ENCODE measurements at places on chromosomes 2 and 18.

- DNase-seq: no peak
Measured at GRCh38 chr2:240991378-240992263, 6.8 kb upstream of the SNED1 start.

GRCh38 chr18:47968721-47969120, 38.3 kb upstream of the SMAD2 start:
- no peak for DNase-seq

DNA sequence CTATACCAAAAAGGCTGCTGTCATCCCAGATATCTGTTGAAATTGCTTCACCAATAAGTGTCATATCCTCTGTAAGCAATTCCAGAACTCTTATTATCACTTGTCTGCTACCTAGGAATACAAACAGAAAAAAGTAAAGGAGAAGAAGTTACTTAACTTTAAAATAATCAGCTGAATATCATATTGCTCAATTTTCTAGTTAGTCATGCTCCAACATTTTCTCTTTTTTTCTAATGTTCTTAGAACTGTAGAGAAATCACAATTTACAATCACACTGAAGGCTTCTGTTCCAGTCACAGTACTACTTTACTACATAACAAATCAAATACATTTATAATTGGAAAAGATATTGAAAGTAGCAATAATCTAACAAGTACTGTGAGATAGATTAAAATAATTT, 17.4 kb downstream of the RTTN start:
- DNase-seq: no peak

DNA sequence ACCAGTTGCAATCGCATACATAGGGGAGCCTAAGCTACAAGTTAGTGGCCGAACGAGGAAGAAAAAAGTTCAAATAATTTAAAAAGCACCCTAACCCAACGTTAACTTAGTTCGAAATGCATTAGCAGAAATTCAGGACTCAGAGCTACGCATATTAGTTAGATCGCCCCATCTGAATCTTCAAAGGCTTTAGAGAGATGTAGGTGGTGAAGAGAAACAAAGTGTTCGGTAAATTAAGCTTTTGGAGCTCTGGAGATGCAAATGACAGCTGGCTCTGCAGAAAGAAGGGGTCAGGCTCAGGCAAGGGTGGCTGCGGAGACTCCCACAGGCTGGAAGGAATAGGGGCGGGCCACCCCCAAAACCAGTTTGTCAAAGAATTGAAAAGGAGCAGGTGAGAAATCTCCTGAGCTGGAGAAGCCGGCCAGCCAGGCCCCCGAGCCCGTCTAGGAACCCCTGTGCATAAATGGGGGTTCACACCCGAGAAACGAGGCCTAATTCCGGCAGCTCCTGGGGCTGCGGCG, 621 bp downstream of the TXNL1 start:
- DNase-seq: no peak

GRCh38 chr2:40844353-40845277, 392.7 kb upstream of the SLC8A1 start:
- DNase-seq: no peak

- no peak for DNase-seq
Measured at GRCh38 chr2:149679286-149679685, 91.7 kb upstream of the MMADHC start.

- DNase-seq: no peak
Measured at GRCh38 chr2:169478745-169479256, 493 bp upstream of the BBS5 start.

GRCh38 chr18:43589611-43590151, 312.4 kb upstream of the SYT4 start:
- no peak for DNase-seq

GRCh38 chr2:138219961-138220360, 255.7 kb downstream of the HNMT start:
- no peak for DNase-seq

Data from stimulated activated CD4-positive, alpha-beta T cell treated with anti-CD3 and anti-CD28 coated beads, TNF-alpha, amount 100 ng/mL, for 1 hour (primary cell).